HS-5 (cell line): ENCODE measurements at places on chromosomes 5 and 9.

DNA sequence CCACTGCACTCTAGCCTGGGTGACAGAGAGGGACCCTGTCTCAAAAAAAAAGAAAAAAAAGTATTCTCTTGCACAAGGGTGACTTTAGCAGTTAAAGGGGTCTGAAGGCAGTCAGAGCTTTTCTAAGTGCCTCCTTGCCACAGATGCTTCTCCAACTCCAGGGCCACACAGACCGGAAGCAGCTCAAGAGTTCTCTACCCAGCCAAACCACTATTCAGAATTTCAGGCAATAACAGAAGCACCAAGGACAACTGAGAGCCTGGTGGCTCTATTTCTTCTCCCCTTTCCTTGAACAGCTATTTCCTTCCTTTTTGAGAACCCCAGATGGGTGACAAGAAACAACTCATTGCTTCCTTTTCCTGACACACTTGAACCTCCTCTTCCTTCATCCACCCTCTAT is 2.2 kb downstream of the FAM219A start:
- no peak for DNase-seq

- DNase-seq = no peak
Observed at GRCh38 chr5:3564116-3564515, 31.5 kb upstream of the IRX1 start.

DNA sequence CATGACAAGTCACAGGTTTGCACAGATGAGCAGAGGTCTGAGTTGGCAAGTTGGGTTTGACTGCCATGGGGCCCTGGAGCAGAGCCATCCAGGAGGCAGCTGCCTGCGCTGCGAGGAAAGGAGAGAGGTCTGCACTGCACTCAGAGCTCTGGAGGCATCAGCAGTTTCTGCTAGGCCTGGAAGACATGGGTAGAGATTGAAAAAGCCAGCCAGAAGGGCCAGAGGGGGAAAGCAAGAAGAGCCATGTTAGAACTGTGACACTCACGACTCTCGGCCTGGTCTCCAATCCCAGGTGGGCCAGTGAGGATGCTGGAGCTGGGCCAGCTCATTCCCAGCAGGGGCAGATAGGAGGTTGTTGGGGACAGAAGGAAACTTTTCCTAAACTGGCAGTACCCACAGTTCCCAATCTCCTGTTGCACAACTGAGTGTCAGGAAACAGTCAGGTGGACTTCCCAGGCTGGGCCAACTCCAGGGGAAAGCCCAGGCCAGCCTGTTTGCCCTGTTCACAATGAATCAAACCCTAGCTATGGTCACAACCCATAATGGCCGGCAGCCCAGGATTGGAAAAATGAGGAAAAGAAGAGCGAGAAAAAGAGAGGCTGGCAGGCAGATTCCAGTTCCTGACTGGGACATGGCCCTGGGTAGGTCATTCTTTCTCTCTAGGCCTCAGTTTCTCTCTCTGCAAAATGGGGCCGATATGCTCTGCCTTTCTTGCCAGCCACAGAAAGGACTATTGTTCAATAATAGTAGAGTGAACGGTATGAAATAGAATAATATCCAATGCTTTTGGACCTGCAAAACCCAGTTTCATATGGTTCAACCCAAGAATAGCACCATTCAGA is 7.8 kb upstream of the ORM1 start:
- no peak for DNase-seq

GRCh38 chr9:20619487-20620200 is 2.7 kb downstream of the MLLT3 start:
- no peak for DNase-seq

- no peak for DNase-seq
Observed at GRCh38 chr5:116616876-116617275, 42.3 kb upstream of the SEMA6A start.

GRCh38 chr5:133423011-133423617 is 189.2 kb downstream of the FSTL4 start:
- no peak for DNase-seq

DNA sequence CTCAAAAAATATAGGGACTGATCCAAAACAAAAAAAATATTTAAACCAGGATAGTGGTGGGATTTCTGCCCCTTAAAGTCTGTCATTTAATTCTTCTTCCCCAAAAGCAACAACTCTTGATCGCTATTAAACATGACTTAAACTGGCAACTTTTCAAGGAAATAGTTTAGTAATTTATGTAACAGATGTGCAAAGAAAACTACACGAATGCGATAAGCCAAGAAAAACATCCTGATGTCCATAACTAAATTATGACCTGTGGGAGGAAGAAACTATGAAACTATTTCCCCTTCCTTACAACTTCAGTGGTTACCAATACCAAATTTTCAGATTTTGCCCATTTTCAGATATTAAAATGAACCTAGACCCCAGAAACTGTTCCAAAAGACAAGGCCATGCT is 31.5 kb downstream of the CLINT1 start:
- DNase-seq = no peak

- no peak for DNase-seq
Observed at GRCh38 chr9:15317836-15318235, 10.8 kb upstream of the TTC39B start.

DNA sequence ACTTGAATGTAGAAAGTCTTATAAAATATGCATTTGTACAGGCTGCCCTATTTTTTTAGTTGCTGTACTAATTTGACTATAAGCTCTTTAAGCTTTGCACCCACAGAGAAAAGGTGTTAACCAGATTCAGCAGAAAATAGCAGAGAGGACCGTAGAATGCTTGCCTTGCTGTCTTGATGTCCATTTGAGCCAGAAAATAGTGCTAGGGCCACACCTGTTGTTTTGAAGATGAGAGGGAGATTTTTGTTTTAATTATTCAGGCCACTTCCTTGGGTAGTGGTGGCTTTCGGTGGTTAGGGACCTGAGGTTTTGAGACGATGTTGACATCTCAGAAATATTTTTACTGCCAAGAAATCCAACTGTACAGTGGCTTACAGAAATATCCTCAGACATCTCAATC is 196.0 kb downstream of the SPATA31D1 start:
- DNase-seq = no peak

- DNase-seq = no peak
Observed at GRCh38 chr5:170639221-170639925, 135.6 kb downstream of the KCNIP1 start.

GRCh38 chr5:148806520-148806931 is 19.9 kb upstream of the ADRB2 start:
- no peak for DNase-seq

GRCh38 chr9:133199648-133200321 is 9.3 kb downstream of the OBP2B start:
- DNase-seq = no peak

DNA sequence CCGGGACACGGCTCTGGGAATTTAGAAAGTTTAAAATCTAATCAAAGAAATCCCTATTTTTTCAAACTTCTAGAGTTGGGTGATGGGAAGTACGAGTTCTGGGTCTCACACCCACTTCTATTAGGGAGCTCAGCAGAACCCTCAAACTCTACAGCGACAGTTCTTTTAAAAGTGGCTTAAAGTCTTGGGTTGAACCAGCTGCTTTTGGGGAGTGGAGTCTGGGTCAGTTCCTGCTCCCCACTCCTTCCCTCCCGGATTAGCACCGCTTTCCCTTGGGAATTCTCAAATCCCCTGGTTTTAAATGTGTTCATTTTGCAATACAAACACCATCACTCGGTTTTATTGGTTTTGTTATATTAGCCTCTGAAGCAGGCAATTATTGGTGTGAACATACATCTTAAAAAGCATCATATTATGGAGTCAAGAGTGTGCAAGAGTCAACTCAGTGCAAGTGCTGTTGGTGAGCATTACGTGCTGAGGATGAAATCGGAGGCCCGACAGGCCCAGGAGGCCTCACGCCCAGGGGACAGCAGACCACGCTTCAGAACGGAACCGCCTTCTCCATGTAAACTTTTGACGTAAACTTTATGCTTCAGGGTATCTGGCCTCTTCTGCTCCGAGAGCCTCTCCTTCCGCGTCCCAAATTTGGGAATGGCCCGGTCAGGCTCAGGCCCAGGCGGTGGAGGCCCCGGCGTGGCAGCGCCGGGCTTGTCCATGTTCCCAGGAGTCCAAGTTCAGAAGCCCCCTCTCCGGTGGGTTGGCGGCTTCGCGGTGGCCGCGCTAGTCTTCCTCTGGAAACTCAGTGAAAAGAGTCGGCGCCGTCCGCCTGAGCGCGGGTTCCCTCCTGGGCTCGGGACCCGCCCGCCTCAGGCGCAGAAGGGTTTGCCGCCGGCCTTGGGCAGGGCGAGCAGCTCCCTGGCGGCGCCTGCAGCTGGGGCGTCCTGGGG is 5.3 kb downstream of the IRX4 start:
- DNase-seq = no peak

- no peak for DNase-seq
Observed at GRCh38 chr9:88816141-88816540, 175.1 kb upstream of the S1PR3 start.

DNA sequence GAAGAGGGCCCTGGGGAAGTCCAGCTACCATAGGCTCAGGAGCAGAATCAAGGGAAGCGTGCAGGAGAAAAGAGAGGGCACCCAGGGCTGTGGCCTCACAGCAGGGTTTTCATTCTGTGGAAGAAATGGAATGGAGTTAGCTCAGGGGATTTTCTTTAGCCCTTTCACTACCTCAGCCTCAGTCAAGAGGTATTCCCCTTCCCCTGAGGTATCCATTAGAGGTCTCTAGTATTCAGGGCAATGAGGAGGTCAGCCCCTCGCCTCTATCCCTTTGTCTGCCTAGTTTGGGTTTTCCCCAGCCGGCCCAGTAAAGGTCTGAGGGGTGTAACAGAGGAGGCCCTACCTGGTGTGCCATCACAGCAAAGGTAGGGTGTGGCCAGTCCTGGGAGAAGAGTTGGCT is 21.5 kb downstream of the GFRA3 start:
- DNase-seq = no peak

GRCh38 chr5:167822241-167822640 is 469.2 kb upstream of the WWC1 start:
- DNase-seq = no peak

DNA sequence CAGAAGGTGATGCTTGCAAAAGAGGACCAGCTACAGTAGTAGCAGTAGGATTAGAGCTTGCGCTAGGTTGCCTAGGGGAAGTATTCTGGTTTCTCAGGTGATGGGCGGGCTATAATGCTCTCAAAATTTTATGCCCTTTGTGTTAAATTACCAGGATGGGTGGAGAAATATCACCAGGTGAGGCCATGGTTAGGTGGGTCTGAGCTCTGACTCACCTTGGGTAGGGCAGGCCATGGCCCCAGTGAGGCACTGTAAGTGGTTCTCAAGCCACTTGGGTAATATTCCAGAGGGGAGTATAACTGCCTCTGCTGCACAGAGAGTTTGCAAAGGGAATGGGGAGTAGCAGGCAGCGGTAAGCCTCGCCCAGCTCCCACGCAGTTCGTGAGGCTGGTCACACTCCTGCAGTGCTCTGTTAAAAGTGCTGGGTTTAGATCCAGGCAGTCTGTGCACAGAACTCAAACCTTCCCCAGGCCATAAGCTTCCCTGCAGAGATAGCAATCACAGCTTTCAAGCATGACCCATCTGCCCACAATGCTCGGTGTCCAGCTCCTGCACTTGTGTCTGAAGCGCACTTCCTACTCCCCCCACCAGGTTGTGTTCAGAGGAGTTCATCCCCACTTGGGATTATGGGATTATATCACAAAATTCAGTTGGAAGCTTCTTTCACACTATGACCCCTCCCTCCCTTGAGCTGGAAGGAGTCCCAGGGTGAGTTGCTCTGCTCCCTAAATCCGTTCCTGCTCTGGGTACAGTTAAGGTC is 575.0 kb downstream of the CHSY3 start:
- DNase-seq = no peak

- DNase-seq = no peak
Observed at GRCh38 chr5:90365328-90365727, 44.2 kb downstream of the CETN3 start.

DNA sequence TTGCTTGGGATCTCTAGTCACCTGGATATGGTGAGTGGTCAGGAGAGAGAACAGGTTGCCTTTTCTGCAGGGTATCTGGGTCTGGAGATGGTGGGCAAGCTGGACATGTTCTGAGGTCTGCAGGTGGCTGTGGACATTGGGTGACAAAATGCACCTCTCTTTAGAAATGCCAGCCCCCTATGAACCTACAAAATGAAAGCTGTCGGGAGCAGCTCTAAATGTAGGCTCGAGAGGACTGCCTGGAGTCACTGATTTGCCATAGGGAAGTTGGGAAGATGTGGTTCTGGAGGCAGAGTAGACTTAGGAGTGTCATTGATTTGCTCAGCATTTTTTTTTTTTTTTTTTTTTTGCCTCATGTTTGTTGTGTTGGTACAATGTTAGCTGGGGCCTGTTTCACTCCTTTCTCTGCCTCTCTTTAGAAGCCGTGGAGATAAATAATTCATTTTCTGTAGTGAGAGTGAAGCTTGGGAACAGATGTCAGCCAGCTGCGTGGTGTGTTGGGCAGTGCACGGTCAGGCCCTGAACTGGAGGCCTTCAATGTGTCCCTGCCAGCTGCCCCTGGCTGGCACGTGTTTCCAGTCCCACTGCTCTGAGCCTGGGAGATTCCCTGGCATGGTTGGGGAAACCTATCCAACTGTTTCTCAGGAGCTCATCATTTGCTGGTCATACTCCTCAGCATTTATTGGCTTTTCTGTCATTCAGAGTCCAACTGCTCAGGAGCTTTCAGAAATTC is 5.4 kb downstream of the RGS3 start:
- no peak for DNase-seq

DNA sequence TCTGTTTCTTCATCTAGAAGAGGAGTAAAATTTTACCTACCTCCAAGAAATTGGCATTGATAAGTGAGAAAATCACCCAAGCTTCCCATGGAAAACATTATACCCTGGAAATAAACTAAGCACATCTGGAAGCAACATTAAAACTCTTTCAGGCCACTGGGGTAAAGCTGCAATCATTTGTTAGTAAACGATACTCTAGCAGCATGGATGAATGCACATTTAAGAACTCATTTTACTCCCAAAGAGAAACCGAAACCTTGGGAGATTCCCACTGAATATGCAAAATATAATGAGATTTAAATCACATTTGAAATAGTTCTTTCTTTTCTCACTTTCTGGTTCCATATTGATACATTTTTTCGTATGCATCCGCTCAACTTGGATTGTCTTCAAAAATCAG is 467.5 kb downstream of the EFNA5 start:
- no peak for DNase-seq

- no peak for DNase-seq
Observed at GRCh38 chr9:114070188-114071103, 7.7 kb downstream of the AMBP start.

GRCh38 chr5:60779466-60779865 is 64.6 kb downstream of the ELOVL7 start:
- no peak for DNase-seq
